ENCODE measurements at places on chromosomes 3 and 15.

DNA sequence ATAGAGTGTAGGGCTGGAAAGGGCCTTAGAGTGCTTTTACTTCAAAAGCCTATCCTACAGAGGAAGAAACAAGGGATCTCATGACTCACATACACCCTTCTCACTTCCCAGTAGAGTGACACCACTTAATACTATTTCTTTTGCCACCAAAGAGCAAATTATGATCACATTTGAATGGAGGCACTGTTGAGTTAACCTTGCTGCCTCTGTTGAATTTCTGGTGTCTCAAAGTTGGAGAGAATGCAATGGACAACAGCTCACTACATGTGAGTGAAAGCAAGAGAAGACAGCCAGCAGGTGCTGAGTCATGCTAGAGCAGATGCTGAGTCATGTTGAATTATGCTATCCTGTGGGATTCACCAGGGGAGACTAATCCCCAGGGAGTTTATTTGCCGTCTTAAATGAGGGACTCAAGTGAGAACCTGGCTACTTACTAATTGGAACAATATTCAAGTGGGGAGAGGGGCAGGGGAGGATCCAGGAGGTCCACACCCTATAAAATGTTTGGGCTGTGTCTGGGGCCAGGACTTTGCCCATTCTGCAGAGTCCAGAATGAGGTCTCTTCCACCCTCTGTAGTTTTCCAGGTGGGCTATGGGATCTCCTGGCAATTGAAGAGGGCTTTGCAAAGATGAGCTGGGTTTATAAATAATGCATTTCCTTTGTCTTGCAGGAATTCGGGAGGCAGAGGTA is 35.8 kb downstream of the ST8SIA2 start:
- DNase-seq: no peak

GRCh38 chr3:71304684-71305083 is 278.8 kb downstream of the FOXP1 start:
- DNase-seq: no peak

GRCh38 chr3:40137591-40138295 is 171.8 kb upstream of the EIF1B start:
- DNase-seq: no peak

DNA sequence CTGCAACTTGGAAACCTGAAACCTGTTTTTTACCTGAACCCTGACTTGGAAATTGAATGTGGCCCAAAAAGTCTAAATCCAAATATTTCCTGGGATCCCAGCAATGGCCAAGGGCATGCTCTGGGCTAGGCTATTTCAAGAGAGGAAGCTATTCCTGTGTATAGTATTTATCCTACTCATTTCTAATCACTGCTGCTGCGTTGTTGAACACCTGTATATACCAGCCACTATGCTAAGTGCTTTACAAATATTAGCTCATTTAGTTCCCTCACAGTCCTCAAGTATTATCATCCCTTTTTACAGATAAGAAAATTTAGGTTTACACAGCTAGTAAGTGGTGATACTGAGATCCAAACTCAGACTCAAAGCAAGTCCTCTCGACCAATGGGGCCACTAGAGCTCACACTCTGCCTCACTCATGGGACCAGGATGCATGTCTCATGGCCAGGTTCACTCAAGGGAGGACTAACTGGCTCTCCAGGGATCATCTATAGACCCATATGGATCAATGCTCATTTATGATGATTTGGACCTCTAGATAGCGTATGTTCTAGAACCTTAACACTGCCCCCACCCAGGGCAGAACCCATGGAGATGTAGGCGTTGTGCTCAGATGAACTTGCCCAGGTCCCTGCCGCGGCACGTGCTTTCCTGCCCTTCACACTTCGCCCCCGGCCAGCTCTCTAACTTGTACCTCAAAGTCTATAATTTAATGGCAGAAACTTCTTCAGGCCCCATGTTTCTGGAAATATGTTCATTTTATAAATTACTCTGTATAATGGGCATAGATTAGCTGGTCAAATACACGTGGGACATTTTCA is 2.6 kb upstream of the CCR4 start:
- no peak for DNase-seq

DNA sequence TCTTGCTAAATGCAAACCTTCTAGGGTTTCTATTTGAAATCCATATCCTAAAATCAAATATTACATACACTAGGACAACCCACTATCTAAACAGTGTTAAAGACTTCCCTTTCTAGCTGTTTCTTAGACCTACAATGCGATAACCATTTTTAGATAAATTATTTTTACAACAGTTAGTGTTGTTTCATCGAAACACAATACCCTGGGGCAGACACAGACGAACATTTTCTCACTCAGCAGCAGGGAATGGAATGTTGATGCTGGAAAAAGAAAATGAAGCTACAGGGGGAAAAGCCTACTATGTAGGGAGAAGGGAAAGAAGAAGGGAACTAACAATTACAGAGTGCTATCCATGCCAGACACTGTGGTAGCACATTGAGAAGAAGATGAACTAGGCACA is 6.0 kb upstream of the HERC1 start:
- DNase-seq: no peak

GRCh38 chr3:64502284-64502683 is 185.5 kb downstream of the ADAMTS9 start:
- DNase-seq: no peak

GRCh38 chr15:51727141-51727897 is 10.1 kb downstream of the LYSMD2 start:
- DNase-seq: no peak

DNA sequence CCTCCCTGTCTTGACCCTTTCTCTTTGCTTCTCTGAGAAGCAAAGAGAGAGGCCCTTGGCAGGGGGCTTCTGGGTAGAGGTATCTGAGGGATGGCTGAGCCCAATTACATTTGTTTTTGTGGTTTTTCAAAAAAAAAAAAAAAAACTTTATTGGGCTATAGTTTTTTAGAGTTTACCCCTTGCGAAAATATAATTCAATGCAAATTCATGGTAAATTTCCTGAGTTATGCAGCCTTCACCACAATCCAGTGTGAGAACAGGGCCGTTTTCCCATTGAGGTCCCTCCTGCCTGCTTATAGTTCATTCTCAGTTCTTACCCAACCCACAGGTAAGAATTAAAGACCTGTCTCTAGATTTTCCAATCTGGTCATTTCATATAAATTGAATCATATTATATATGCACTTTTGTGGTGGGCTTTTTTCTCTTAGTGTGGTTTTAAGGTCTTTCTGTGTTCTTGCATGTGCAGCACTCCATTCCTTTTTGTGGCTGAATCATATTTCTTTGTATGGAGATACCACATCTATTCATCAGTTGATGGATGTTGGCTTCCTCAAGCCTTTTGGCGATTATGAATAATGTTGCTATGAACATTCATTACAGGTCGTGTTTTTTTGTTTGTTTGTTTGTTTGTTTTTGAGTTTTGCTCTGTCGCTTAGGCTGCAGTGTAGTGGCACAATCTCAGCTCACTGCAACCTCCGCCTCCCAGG is 2.7 kb downstream of the MCM2 start:
- no peak for DNase-seq

DNA sequence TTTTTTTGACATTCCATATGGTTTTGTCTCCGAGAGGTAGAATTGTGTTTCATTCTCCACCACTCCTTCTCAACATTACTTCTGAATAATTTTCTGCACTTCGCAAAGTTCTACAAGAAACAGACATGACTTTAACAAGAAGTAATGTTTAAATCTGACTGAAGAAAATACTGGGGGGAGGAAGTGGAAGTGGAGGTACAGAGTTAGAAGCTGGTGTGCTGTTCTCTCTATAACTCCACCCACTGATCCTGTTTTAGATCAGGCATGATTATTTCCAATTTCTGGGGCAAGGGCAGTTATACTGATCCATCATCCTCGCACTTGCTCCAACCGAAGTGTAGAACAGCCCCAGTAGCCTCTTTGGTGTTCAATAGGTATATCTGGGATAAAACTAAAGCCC is 9.2 kb upstream of the MCCC1 start:
- DNase-seq: no peak

DNA sequence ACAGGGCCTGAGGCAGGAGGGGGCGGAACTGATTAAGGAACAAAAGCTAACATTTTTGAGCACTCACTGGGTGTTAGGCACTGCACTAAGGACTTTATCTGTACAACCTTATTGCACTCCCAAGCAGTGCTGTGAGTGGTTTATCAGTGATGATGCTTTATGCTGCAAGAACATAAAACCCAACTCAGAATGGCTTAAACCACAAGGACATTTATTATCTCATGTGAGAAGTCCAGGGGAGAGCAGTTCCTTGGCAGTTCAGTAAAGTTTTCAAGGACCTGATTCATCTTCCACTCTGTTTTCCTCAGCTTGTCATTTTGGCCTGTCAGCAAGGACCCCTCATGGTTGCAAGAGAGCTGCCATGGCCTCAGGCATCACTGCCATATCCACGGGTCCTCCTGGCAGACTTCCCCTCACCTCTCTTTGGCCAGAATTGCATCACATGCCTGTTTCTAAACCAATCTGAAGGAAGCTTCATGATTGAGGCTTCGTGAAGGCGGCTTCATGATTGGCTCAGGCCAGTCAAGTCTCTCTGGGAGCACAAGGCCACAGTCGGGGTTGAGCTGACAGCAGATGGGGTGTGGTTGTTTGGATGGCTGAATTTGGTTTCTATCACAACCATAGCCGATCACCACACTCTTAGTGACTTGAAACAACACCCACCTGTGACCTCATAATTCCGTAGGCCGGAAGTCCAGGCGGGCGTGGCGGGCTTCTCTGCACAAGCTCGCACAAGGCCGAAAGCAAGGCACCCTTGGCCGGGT is 15.8 kb downstream of the EFCC1 start:
- no peak for DNase-seq

DNA sequence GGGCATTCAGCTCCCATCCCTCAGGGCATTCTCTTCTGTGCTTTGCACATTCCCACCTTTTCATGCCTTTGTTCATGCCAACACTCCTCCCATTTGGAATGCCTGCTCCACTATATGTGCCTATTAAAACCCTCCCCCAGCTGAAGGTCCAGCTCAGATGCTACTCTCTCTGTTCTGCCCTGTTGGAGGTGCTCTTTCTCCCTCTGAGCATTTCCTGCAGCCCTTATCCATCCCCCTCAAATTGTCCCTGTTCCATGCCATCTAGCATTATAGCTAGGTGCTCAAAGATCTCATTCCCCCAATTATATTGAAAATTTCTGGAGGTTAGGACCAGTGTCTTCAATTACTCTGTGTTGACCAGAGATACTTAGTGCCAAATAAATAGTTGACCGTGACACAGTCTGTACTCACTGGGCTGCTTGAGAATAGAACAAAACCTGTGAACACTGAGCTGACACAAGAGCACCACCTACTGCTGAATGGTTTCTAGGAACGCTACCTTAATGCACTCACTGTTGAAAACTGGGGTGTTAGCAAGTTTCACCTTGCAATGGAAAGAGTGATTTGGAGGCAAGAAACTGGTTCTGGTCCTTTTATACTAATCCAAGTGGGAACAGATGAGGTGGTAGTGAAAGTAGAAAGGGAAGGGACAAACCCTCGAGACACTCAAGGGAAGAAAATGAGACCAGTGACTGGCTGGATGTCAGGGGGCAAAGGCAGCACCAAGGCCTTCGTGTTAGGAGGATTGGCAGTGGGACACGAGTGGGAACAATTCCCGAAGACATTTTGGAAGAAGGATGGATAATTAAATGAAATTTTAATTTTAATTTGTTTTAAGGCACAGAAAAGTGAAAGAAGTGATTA is 289.8 kb upstream of the ROPN1 start:
- DNase-seq: no peak

- DNase-seq: no peak
Observed at GRCh38 chr3:75906555-75907112, 121.3 kb upstream of the ZNF717 start.

DNA sequence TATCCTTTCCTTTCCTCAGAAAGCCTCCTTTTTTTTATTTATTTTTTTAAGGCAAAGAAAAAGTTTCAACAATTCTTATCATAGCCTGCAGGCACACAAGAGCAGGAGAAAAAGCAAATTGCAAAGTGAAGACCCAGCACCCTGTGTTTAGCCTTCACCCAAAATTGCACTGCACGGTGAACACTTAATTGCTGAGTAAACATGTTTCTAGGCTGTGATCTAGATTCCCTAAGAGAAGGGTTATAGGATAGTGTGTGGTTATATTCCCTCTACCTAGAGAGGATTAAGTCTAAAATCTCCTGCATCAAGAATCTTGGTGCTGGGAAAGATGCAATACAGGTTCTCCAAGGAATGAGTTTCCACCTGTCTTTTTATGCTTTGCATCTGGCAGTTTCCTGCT is 70.2 kb upstream of the BFSP2 start:
- DNase-seq: no peak

- DNase-seq: no peak
Observed at GRCh38 chr3:188901126-188901525, 270.6 kb upstream of the TPRG1 start.

GRCh38 chr15:39584662-39585388 is 3.9 kb downstream of the THBS1 start:
- no peak for DNase-seq

DNA sequence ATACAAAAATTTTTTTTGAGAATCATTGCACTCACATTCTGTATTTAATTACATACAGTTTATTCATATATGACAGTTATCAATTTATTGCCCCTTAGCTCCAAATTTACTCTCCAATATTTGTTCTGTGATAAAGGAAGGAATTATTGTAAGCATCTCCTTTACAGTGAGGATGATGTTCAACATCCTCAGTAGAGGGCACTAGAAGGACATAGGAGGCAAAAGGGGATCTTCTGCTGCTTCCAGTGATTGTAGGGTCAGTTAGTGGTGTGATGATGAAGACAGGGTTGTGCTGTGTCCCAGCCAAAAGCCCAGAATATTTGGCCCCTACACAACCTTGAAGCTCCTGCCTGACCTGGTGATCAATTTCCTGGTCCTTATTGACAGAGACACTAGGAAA is 89.9 kb upstream of the DCBLD2 start:
- no peak for DNase-seq

- no peak for DNase-seq
Observed at GRCh38 chr3:138694287-138695007, 85.9 kb downstream of the FAIM start.

DNA sequence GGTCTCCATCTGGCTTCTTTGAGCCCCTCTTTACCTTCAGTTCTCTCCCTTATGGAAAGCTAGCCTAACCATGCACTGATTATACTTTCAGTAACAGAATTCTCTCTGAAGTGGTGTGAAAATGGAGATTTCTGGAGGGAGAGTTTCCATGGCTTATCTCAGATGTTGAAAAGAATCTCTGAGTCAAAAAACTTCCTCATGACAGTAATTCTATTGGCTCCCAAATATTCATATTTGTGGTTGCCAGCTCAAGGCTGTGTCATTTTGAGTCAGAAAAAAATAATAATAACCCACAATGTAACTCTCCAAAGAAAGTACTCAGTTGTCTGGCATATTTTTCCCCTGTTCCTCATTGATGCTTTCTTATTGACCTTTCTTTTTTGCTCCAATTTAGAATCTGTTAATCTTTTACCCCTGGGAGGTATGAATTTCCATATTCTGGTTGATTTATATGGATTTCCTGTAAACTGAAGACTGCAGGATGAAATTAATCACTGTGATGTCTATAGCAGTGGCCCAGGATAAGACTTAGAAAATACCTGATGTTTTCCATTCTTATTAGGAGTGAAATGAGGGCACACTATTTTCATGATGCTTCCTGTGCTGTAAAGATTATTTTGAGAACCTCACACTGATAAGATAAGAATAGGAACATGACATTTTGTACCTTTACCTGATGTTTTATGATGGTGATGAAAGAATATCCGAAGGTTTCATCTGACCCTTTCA is 149.5 kb upstream of the EPHA3 start:
- DNase-seq: no peak

All from cortex of kidney (tissue), 1 donor.